RWPE2 (cell line): ENCODE measurements at places on chromosomes 1 and 21.
A peak's percentile ranks its signal among the peaks of the same experiment; 100 is the strongest.

DNA sequence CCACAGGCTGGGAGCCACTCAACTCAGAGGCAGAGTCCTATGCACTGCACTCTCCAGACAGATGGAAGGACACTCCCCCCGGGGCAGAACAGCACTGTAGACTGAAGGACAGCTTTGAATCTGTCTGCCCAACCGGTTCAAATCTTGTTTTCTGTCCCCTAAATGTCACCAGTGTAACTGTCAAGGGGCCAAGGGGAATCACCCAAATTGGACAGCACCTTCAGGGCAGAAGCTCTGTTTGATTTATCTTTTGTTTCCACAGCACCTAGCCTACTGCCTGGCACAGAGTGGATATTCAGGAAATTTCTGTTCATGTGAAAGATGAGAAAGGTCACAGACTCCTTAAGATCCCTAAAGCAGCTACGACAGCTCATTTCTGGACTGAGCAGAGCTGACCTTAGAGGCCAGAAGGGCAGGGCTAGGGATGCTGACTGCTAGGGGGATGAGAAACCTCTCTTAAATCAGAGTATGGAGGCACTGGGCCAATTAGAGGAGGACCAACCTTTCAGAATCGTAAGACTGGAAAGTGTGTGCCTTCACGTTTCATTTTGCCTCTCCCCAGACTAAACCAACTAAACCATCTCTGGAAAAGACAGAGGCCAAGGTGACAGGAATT is 41.0 kb downstream of the ITPKB start:
- DNase-seq = no peak

DNA sequence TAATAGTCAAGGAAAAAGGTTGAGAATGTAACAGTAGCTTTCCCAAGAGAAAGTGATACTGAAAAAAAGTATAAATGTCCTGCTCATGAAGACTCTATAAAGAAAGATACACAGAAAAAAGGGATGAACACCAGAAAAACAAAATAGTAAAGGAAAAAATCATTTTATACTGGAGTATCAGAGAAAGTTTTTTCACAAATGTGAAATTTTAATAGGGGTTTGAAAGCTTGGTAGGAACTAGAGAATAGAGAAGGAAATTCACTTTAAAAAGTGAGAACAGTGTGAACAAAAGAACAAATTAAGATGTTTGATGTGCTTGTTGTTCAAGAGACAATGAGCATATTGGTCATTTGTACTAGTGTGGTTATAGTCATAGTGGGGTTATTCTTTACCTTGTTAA is 25.6 kb downstream of the UCHL5 start:
- DNase-seq = no peak

GRCh38 chr1:229117664-229118300 is 153.1 kb upstream of the RAB4A start:
- DNase-seq = no peak

DNA sequence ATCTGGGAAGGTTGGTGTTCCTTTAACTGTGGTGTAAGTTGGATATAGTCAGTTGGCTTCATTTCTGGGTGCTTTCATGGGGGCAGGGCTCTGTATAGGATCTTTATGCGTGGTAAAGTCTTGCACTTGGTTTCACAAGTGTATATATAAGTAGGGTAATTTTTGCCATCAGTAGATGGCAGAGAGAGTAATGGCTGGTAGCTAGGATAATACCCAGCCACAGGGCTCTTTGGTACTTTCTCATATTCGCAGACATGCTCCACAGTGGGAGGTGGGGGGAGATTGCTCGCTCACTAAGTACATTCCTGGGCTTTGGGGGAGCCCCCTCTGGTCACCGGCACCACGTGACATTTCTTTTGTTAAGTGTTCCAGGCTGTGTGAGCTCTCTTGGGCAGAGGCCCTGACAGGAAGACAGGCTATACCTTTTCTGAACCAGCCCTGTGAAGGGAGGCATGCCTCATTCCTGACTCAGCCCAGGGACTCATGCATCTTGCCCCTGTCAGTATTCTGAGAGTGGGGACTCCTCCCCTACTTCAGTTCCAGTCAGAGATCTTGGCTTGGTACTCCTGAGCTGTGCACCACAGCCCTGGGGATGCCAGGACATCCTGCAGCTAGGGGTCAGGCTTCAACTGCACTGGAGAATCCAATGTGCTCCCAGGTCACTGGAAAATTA is 37.6 kb downstream of the FCRL2 start:
- DNase-seq = no peak

- no peak for DNase-seq
These were observed 65.1 kb downstream of the ALG14 start for GRCh38 chr1:95007687-95008086.

DNA sequence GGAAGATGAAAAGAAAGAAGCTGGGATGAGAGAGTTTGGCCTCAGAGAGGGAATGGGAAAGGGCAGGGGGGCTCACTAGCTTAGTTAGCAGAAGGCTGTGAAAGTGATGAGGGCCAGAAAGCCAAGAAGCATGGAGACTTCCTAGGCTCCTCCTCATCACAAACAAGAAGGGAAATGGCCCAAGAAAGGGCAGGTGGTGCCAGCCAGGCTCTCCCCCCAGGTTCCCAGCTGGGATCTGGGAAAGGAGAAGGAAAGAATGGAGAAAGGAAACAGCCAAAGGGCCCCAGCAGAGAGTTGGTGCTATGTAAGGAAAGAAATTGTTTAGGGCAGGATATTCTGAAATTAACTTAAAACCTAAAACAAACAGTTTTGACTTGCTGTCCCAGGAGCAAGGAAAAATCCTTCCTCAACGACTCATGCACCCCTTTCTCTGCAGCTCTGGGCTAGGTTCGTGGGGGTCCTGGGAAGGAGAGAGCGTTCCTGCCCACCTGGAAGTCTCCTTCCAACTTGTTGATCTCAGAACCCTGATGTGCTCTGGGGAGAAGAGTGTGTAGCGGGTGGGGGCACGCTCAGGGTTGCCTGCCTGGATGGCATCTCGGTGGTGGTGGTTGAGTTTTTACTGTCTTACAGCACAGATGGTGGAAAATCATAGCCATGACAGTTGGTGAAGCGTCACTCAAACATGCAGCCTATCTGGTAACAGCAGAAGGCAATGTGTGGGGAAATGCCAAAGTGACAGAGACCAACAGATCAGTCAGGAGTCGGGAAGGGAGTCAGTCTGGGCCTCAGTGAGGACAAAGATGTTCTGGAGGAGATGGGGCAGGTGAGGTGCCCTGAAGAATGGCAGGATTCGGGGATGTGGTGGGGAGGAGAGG is 147.3 kb downstream of the CLIC6 start:
- DNase-seq = no peak

DNA sequence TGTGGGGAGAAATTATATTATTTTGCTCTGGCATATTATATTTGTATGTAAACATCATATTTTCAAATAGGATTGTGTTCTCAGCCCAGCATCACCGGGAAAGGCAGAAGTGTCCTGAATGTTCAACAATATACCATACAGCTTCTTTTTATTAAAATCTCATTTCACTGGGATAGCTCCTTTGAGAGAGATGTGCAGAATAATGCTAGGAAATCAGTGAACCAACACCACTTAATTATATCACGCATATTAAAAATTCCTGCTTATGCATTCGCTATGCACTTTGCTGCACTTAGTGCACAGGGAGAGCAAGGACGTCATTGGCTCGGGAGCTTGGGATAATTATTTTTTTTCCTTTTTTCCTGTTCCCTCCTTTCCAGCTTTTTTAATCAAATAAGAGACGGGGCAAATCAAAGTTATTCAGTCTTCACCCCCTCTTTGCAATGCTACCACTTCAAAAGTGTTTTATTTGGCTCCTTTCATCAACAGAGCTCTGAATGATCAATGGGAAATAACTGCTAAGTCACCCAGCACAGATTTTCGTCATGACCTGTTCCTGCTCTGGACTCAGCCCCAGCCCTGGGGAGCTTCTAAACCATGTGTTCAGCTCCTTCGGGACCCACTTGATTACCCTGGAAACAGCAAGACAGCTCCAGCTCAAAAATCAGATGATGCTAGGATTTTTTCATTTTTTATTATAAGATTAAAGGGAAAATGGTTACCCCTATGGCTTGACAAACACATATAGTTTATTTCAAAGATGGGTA is 165.5 kb upstream of the DUSP10 start:
- DNase-seq = no peak

GRCh38 chr1:208107425-208108212 is 136.6 kb downstream of the PLXNA2 start:
- DNase-seq = peak; percentile 86

DNA sequence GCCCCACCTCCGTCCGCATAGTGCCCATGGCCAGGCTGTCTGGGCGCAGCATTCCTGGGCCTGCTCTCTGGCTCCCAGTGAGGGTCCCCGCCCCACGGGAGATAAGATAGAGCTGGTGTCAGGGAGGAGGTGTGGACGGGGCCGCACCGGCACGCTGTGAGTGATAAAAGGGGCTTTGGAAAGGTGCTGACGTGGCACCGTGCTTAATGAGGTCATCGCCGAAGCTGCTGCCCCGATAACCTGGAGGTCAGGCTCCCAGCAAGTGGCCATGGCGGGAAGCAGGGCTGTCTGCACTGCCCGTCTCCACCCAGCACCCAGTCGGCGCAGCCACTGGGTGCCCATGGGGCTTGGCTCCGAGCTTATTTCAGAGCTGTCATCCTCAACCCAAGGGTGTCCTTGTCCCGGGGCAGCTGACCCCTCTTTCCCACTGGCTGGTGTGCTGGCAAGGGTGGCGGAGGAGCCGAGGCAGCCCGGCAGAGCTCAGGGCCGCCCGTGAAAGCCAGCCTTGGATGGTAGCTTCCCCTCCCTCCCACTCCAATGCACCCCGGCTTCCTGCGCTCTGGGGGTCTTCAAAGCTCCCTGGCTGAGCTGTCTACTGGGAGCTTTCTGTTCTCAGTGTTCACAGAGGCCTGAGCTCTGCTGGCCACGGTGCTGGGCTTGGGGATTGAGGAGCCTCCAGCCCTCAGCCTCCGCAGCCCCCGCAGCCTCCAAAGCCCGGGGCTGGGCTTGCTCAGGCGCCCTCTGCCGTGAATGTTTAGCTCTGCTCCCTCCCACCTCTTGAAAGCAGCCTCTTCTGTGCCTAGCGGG is 105.1 kb upstream of the ARHGEF16 start:
- DNase-seq = no peak

- DNase-seq = no peak
These were observed 316.4 kb upstream of the ADGRL2 start for GRCh38 chr1:81484284-81484683.

GRCh38 chr1:3652548-3653285 is 401 bp downstream of the TP73 start:
- peak; percentile 61 for DNase-seq

GRCh38 chr1:160146107-160146506 is 5.3 kb upstream of the ATP1A4 start:
- DNase-seq = no peak
